ENCODE measurements at places on chromosomes 5 and 9. TPM values are rescaled to one million over a fixed set of nuclear protein-coding genes. Genes with fewer than 3 reads are reported as not detected.
A peak's percentile ranks its signal among the peaks of the same experiment; 100 is the strongest.

GRCh38 chr9:105053209-105053652 is 125.3 kb upstream of the ABCA1 start:
- 0 out of 2 replicates have a peak, but pooled peaks cover 4% of the 10 kb centered on the region for H3K36me3 ChIP-seq
- no peak overlapping the region for H3K4me3 ChIP-seq
- H3K27ac ChIP-seq = peak overlapping the region; percentile 2
- no peaks in the 10 kb centered on the region for H3K27me3 ChIP-seq

DNA sequence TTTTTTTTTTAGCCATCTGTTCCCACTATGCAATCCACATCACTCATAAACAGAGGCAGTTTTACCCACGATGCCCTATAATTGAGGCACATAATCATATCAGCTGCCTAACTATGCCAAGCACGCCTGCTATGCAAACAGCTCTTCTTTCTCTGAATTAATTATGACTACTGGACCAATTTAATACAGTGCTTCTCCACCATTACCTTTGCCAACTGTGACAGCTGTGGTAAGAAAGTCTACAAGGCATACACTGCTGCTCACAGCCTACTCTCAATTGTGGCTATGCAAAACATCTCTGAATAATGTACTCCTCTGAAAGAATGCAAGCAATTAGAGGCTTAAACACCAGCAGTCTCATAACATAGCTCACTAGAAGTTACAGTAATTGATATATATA is 97.1 kb downstream of the DTWD2 start:
- H3K4me3 ChIP-seq = no peak overlapping the region
- H3K27me3 ChIP-seq = no peaks in the 10 kb centered on the region
- no peak for DNase-seq

DNA sequence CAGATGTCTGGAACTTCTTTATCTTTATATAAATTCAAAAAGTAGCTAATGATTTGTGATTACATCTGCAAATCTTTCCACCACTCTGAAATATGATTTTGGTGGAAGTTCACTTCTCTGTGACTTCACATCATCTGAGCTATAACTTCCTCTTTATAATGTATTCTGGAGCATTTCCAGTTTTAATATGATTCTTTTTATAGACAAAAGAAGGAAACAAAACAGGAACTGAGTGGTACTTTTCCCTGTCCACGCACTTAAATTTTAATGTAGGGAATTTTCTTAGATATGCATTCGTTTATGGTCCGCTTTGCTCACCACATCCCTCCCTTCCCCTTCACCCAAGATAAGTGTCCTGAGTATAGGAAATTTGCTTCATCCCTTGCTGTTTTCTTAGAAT is 333.5 kb downstream of the CHSY3 start:
- no peak overlapping the region for H3K27ac ChIP-seq
- no peak overlapping the region for H3K4me3 ChIP-seq
- H3K27me3 ChIP-seq = no peaks in the 10 kb centered on the region
- no peaks in the 10 kb centered on the region for H3K4me1 ChIP-seq
- DNase-seq = no peak

- H3K27me3 ChIP-seq = peaks cover 27% of the 10 kb centered on the region
- H3K4me1 ChIP-seq = peaks cover 7% of the 10 kb centered on the region
- H3K36me3 ChIP-seq = no peaks in the 10 kb centered on the region
- no peak overlapping the region for H3K27ac ChIP-seq
- H3K4me3 ChIP-seq = peak overlapping the region; percentile 86
Observed at GRCh38 chr5:69492923-69493395, 369 bp downstream of the OCLN start.

DNA sequence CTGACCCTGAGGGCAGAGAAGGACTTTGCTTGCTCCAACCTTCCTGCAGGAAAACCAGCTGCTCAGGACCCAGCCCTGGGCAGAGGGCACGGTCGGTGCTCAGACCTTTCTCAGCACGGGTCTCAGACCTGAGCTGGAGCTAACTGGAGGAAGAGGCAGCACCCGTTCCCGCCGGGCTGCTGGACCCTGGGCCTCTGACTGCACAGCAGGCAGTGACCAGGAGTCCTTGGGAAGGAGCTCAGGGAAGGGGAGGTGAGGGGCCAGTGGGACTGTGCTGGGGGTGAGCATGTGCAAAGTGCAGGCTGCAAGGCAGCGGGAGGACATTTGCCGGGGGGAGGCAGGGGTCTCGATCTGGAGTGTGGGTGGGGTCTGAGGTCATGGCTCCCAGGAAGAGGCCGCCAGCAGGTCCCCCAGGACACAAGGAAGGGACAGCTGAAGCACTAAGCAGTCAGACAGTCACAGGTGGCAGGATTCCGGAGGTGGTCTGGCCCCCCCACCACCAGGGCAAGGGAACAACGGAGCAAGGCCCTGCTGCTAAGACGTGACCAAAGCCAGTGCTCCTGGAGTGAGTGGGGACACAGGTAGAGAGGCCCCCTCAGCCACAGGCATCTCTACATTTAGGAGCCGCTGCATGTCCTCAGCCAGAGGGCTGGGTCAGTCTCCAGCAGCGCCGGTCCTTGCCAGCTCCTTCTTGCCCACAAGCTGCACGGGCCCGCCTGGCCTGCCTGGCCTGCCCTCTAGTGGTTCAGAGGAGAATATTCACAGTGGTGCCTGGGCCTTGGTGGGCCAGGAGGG is 4.8 kb upstream of the DPM2 start:
- H3K36me3 ChIP-seq = no peaks in the 10 kb centered on the region
- H3K4me1 ChIP-seq = peaks cover 17% of the 10 kb centered on the region
- peak; percentile 45 for DNase-seq
- H3K27me3 ChIP-seq = peaks cover 4% of the 10 kb centered on the region
- H3K4me3 ChIP-seq = no peak overlapping the region

- H3K27me3 ChIP-seq = peaks cover 2% of the 10 kb centered on the region
- H3K4me3 ChIP-seq = peak overlapping the region; percentile 78
- DNase-seq = peak; percentile 17
- peaks cover 52% of the 10 kb centered on the region for H3K4me1 ChIP-seq
- peak overlapping the region; percentile 90 for H3K27ac ChIP-seq
Observed at GRCh38 chr5:99061299-99061698, 132.5 kb upstream of the CHD1 start.

DNA sequence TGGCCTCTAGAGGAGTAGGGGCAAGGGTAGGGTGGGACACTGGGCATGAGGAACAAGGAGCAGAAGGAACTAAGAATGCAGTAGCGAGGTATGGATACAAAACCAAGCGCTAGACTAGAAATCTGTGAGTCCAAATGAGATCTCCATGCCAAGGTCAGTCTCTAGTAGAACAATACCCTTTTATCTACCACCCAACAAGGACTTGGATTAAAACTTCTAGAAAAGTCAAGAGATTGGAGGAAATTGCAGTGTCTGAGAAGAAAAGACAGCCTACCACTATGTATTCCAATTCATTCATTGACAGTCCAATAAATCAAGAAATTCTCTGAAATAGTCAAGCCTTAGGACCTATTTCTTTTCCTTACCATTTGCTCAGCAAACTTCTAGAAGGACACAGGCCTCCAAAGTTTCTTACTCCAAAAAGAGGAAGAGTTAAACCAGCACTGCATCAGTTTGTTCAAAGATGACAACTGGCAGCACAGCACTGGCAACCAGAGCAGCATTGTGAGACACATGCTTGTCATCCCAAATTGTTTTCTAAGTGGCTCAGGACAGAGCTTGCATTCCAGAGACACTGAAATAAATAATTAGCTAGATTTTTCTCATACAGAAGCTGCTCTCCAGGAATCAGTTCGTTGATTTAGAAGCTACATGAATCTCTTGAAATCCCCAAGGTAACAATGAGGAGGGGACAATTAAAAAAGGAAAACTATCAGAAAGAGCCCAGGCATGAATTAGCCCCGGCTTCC is 22.6 kb downstream of the ABCA1 start:
- DNase-seq = no peak
- H3K27me3 ChIP-seq = peaks cover 2% of the 10 kb centered on the region
- H3K27ac ChIP-seq = no peak overlapping the region
- peaks cover 66% of the 10 kb centered on the region for H3K4me1 ChIP-seq

DNA sequence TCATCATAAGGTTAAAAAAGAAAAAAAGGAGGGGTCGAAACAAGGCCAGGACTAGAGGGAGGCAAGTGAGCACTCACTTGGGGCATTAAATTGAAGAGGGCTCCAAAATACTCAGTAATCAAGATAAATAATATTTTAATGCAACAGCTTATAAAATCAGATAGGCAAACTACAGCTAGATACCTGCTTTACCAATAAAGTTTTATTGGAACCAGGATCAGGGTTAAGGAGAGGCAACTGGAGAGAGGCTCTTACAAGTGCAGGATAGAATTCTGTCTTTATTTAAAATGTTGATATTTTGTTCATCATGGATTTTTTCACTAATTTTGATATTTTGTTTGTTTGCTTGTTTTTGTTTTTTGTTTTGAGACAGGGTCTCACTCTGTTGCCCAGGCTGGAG is 30.3 kb upstream of the PURA start:
- no peaks in the 10 kb centered on the region for H3K4me1 ChIP-seq
- peaks cover 29% of the 10 kb centered on the region for H3K27me3 ChIP-seq
- no peak overlapping the region for H3K4me3 ChIP-seq
- no peak overlapping the region for H3K27ac ChIP-seq
- H3K36me3 ChIP-seq = no peaks in the 10 kb centered on the region
- no peak for DNase-seq

GRCh38 chr9:121253821-121254501 is 14.0 kb upstream of the GSN start:
- H3K27ac ChIP-seq = no peak overlapping the region
- peaks cover 19% of the 10 kb centered on the region for H3K4me1 ChIP-seq
- H3K4me3 ChIP-seq = no peak overlapping the region
- H3K36me3 ChIP-seq = 0 out of 2 replicates have a peak, but pooled peaks cover 1% of the 10 kb centered on the region
- peaks cover 1% of the 10 kb centered on the region for H3K27me3 ChIP-seq

DNA sequence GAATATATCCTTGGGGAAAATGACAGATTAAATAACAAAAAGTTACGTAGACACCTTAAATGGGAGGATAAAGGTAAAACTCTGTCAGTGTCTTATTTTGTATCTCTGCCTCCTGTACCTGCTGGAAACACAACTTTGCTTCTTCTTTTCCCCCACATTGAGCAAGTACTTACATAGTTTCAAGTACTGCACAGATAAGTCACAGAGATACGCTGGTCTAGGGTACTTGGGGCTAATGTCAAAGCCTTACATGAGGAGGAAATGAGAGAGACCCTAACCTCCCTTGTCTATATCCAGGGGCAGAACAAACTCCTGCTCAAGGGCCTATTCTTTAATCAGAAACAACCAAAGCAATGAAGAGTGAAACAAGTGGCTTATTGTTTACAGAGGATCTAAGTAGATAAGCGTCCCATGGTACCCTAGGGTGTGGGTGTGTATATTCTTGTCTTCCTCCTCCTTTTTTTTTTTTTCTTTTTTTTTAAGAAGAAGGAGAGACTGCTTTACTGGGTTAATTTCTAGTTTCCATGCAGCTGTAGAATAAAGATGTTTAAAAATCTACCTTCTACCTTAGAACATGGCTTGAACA is 43.1 kb downstream of the ELL2 start:
- H3K36me3 ChIP-seq = peaks cover 66% of the 10 kb centered on the region
- H3K27me3 ChIP-seq = peaks cover 30% of the 10 kb centered on the region
- peaks cover 83% of the 10 kb centered on the region for H3K4me1 ChIP-seq
- H3K4me3 ChIP-seq = no peak overlapping the region
- peak overlapping the region; percentile 57 for H3K27ac ChIP-seq

- H3K27ac ChIP-seq = no peak overlapping the region
- H3K4me3 ChIP-seq = no peak overlapping the region
- H3K27me3 ChIP-seq = no peaks in the 10 kb centered on the region
- DNase-seq = no peak
- no peaks in the 10 kb centered on the region for H3K36me3 ChIP-seq
Observed at GRCh38 chr5:116359592-116359991, 215.0 kb downstream of the SEMA6A start.

DNA sequence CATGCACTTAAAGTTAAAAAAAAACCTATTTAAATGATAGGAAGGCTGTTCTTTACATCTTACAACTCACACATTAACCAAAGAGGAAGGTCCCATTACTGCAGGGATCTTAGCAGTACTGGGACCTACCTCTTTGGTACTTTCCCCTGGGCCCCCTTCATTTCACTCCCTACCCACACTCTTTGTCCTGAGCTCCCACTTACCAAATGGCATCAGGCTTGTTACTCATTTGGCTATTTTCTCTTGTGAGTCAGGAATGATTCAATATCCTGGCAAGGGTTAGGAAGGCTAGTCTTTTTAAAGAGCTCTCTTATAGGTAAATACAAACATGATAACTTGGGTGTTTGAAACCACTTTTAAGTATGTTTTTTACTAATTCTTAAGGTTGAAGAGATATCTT is 117.4 kb upstream of the ELL2 start:
- H3K4me3 ChIP-seq = peak overlapping the region; percentile 22
- peaks cover 36% of the 10 kb centered on the region for H3K36me3 ChIP-seq
- H3K4me1 ChIP-seq = peaks cover 87% of the 10 kb centered on the region
- H3K27ac ChIP-seq = peak overlapping the region; percentile 95
- DNase-seq = peak; percentile 86
- H3K27me3 ChIP-seq = no peaks in the 10 kb centered on the region

DNA sequence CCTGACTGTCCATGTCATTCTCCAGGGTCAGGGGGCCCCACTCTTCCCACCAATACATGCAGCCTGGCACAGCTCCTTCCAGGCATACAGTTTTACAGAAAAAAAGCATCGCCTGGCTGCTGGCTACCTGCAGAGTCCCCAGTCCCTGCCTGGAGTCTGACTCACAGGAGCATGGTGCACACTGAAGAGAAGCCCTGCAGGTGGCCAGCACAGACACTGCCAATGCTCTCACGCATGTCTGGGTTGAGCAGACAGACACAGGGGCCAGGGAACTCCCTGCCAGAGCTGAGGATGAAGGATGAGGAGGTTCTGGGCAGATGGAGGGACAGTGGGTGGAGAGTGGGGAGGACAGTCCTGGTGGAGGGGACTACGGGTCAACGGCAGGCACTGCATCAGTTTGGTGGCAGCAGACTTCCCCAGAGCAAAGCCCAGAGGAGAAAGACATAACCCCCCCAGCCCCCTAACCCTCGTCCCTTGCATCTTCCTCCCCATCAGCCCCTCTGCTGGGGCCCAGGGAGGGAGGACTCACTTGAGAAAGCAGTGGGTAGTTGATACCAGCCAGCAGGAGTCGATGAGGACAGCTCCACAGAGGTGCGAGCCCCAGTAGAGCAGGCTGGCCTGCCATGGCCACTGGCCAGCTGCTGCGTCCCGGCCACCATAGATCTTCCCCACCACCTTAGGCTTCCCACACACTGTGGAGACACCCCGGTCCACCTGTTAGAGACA is 72.9 kb upstream of the SPTLC1 start:
- no peaks in the 10 kb centered on the region for H3K27me3 ChIP-seq
- no peak overlapping the region for H3K4me3 ChIP-seq
- peaks cover 21% of the 10 kb centered on the region for H3K4me1 ChIP-seq

DNA sequence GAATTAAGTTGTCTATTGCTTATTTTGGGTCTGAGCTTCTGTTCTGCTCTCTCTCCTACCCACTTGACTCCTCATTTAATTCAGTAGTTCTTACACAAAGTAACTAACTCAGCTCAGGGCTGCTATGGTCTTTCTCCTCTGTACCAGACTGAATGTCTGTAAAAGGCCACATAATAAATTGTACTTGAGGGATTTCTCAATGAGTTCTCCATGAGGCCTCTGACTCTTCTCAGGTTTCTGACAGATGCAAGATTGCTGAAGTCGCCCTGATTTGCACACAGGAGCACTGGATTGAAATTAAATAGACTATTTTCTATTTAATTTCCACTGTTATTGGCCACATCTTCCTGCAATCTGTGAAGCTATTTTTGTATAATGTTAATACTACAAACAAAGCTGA is 2.9 kb downstream of the IQGAP2 start:
- H3K27me3 ChIP-seq = peaks cover 46% of the 10 kb centered on the region
- H3K36me3 ChIP-seq = no peaks in the 10 kb centered on the region
- peaks cover 12% of the 10 kb centered on the region for H3K4me1 ChIP-seq

Gene PAPPA
- 11.4 TPM for total RNA-seq

Gene SLC25A48
- not detected for total RNA-seq

Gene FBXL17
- total RNA-seq = 12.1 TPM

Gene LCN6
- total RNA-seq = not detected

Gene LCN1
- total RNA-seq = not detected

Gene IFNA2
- not detected for total RNA-seq

Gene ESM1
- 9.3 TPM for total RNA-seq

Gene ZNF454
- total RNA-seq = not detected

Gene ENTREP1
- not detected for total RNA-seq

Measured in HFFc6 (cell line).